ENCODE measurements at places on chromosomes 16 and 17.

DNA sequence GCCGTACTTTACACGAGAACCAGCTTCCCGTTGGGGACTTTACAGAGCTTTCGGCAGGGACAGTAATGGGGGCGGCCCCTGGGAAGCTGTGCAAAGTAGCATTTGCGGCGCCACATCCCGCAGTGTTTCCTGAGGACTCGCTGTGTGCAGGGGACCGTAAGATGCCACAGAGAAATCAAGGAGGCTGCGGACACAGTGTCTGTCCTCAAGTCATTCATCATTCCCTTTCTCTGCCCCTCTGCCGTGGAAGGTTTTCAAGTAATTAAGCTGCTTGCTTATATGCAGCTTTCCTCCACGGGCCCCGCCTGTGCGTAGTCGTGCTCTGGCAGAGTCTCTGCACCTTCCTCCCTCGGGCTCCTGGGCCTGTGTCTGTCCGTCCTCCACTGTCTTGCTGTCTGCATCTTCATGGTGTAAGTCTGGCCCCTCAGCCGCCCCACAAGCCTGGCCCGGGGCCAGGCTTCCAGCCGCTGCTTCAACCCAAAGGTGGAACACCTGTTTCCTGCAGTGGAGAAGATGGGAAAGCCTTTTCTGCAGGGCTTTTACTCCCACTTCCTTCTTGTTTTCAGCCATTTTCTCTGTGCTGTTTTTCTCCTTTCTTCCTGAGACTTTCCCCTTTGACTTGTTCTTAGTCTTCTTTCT is 216.9 kb upstream of the CHMP6 start:
- no peak for DNase-seq

DNA sequence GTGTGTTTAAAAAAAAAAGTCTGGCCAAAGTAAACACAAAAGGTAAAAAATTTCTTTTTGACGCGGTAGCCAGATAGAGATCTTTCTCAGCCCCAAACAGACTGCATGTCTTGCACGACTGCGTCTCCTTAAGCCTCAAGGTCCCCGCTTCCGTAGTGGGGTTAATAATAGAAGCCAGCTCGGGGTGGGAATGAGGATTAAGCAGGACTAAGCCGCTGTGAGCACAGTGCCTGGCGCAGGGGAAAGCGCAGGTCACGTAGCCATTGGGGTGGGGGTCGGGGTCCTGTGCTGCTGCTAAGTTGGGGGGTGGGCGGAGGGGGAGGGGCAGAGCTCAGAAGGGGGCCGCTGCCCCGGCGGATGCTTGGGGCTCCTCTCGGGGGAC is 521 bp downstream of the GGA2 start:
- no peak for DNase-seq

- DNase-seq: no peak
Measured at GRCh38 chr17:61075988-61076387, 323.7 kb upstream of the TBX2 start.

DNA sequence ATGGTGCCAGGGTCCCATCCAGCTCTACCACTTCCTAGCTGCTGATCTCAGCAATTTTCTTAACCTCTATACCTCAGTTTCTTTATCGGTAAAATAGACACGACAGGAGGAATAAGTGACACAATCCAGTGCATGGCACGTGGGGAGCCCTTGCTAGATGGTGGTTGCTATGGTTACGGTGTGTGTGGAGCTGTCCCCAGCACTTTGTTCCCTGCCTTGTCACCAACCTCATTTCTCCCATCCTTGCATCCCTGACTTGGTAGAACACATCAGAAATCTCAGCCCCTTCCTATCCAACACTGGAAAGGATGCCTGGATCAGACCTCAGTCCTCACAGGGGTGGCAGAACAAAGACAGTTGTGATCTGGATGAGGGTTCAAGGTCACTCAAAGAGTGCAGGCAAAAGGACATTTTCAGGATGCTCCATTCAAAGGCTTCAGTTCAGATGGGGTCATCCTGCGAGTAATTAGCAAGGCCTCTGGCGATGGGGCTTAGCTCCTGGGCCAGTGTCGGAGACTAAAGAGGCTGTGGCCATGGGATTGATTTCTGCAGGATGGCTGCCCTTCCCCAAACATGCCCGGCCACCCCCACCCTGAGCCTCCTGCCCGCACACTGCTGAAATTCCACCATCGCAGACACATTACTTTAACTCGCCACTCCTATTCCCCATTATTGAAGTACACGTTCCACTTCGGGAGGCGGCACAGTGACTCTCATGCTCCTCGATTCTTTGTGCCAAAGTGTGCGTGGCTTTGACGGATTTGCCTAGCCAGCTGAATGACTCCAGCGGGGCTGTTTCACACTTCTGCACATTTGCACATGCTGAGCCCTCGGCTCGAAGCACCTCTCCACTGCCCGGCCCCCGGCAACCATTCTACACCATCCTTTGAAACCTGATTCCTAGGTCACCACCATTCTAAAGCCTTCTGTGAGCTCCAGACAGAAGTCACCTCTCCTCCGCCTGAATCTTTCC is 40.3 kb downstream of the WNT3 start:
- no peak for DNase-seq

GRCh38 chr17:14308965-14309879 is 8.3 kb downstream of the HS3ST3B1 start:
- peak; percentile 86 for DNase-seq

DNA sequence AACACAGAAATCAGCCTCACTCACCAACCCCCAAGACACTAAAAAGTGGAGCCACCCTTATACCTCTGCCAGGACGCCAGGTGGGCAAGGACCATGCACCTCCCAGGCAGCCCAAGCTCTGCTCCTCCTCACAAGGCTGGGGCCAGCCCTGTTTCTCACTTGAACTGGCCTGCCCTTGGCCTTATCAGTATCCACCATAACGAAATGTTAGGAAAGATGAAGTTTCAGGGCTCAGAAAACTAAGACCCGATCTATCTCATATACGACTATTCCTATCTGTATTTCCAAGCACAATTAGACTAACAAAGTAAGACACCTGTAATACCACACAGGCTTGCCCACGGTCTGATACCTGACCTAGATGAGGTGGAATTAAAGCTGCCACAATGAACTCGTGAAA is 6.9 kb downstream of the FBXO31 start:
- DNase-seq: no peak

- DNase-seq: no peak
Measured at GRCh38 chr16:57858635-57859034, 56.3 kb upstream of the KIFC3 start.

DNA sequence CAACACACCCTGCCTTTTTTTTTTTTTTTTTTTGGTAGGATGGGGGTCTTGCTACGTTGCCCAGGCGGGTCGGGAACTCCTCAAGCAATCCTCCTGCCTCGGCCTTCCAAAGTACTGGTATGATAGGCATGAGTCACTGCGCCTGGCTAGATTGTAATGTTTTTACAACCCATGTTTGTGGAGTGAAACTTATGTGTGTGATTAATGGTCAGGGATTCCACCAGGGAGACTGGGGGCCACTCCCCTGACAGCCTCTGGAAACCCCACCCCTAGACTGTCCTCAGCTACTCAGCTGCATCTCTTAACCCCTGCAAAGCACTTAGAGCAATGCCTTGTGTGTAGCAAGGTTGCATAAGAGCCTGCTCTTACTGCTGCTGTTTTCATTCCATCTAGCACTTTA is 220.5 kb downstream of the PARN start:
- DNase-seq: peak; percentile 65

DNA sequence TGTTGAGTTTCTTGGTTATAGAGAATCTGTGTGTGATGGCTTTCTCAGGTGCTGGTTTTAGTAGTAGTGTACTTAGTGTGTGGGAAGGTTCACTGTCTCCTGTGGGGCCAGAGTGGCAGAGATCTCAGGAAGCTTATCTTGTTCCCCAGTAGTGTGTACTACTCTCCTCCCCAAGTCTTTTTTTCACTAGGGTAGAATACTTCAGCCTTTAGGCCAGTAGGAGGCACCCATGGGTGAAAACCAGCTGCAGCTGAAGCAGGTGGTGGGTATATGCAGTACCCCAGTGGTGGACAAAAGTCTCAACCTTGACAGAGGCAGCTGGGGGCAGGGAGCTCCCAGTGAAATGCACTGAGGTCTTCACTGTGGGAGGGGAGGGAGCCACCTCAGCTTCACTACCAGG is 109.9 kb downstream of the PHKB start:
- DNase-seq: no peak

DNA sequence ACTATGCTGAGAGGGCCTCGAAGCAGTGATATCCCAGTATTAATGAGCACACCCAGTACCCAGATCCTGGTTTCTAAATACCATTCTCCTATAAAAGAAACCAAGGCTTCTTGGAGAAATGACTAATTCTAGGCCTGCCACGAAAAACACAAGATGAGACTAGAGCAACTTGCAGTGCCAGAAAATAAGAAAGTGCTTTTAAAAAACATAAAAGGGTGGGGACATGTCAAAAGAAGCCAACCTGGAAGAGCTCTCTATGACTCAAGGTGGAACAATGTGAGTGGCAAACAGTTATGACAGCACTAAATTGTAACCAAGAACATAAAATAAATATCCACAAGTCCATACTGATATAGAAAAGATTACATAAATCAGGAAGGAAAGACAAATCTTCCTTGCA is 153.2 kb upstream of the KCNJ18 start:
- no peak for DNase-seq

- no peak for DNase-seq
Measured at GRCh38 chr17:77308861-77309726, 168.3 kb downstream of the SEC14L1 start.

GRCh38 chr17:76993651-76994050 is 125.4 kb downstream of the MGAT5B start:
- no peak for DNase-seq

- DNase-seq: no peak
Measured at GRCh38 chr17:17820463-17821158, 16.2 kb downstream of the SREBF1 start.

DNA sequence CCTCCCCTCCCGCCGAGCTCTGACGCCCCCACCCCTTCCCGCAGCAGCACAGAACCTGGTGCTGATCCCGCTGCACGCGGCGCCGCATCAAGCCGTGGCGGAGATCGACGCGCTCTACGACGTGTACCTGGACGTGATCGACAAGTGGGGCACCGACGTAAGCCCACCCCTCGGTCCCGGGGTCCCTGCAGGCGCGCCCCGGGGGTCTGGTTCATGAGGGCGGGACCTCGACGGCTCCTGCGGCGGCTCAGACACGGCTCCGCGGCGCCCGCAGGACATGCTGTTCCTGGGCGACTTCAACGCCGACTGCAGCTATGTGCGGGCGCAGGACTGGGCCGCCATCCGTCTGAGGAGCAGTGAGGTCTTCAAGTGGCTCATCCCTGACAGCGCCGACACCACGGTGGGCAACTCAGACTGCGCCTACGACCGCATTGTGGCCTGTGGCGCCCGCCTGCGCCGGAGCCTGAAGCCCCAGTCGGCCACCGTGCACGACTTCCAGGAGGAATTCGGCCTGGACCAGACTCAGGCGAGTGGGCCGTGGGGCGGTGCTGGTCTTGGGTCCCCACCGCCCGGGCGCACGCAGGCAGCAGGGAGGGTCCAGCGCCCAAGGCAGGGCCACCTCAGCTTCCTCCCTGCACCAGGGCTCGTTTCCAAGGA is 1.4 kb downstream of the DNASE1L2 start:
- DNase-seq: no peak

GRCh38 chr17:38907930-38908675 is 17.3 kb upstream of the LASP1NB start:
- no peak for DNase-seq

- no peak for DNase-seq
Measured at GRCh38 chr16:16012144-16012543, 62.7 kb downstream of the ABCC1 start.

DNA sequence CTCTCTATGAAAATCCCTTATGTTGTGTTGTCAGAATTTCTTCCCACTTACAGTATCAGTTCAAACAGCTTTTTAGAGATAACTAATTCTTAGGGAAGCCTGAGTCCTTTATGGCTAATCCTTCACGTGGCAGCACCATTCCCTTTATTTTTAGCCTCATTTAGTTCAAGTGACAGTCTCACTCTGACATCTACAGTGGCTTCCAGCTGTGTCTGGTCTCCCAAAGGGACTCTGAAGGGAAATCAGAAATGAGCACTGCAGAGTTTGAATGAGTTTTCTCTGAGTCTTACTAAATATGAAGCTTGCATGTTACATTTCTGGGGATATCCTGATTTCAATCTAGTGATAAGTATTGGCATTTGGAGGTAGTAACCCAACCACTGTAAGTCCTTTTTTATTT is 1104.1 kb downstream of the CDH11 start:
- no peak for DNase-seq

DNA sequence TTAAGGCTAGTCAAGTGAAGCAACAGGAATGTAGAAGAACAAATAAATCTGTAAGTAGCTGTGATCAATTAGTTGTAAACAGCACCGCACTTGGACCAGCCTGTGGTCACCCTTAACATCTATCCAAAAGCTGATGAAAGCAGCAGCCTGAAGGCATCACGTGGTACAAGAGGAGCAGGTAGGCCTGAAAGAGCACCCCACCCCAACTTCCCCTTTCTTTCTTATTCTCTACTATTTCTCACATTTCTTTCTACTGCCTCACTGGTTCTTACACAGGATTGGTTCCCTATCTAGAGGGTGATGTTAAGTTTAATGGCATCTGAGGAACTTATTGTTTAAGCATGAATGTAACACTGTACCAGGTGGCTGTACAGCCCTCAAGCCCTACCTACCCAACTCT is 42.6 kb upstream of the CLEC18B start:
- DNase-seq: no peak

- DNase-seq: no peak
Measured at GRCh38 chr17:5467416-5467815, 1.4 kb downstream of the DHX33 start.

- DNase-seq: no peak
Measured at GRCh38 chr17:56658648-56659047, 65.1 kb downstream of the NOG start.

DNA sequence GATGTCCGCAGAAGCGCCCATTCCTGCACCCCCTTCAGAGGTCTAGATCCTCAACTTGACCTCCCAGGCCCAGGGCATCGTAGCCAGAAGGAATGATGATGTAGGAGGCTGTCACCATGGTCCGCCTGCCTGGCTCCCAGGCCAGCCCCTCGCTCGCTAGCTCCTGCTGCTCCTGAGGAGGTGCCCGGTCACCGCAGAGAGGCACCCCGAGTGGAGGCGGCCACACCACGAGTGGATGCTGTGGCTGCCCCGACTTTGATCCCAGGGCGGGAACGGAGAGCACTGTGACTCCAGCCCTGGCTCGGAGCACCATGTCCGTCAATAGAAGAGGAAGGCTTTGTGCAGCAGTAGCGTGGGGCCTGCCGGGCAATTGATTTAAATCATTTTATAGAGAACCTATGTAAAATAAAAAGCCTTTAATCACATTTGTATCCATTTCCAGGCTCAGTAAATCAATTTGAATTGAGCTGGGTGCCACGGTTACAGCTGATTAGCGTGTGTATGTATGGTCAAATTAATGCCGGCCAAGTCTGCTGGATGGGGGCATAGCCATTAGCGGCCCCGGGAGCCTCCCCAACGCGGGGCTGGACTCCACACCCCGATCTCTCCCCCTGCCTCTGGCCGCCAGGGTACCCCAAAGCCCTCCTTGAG is 122.6 kb upstream of the GSE1 start:
- no peak for DNase-seq

DNA sequence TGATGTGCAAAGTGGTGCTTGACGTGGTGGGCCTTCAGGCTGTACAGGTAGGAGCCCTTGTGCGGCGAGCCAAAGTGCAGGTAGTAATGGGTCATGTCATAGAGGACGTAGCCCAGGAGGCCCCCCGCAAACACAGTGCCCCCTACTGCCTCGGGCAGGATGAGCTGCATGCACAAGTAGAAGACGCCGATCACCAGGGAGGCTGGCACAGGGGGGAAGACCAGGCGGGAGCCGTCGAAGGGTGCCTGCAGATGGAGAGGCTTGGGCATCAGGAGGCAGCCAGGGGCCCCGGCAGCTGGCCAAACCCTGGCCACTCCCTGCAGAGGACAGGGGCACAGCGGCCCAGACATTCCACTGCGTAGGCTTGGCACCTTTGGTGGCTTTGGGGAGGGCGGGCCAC is 15.7 kb upstream of the MLKL start:
- DNase-seq: no peak
